ENCODE measurements at places on chromosomes 12 and 14.

- no peak for DNase-seq
These were observed 213.6 kb downstream of the DAD1 start for GRCh38 chr14:22375321-22375930.

DNA sequence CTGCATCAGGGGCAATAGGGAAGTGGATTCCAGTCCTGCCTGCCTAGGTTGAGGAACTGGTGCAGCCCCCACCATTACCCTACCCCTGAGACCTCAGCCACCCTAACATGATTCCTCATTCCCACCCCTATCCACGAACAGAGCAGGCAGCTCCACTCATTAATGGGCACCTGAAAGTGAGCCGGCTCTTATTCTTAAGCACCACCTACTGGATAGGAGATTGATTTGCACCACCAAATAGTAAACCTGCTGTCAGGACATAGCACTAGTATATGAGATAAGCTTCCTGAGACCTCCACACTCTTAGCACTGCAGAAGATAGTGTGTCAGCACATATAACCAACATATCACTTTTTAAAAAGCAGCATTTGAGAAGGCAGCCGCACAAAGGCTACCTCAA lies 573.2 kb downstream of the SOX5 start:
- no peak for DNase-seq

- no peak for DNase-seq
These were observed 1.3 kb upstream of the TCP11L2 start for GRCh38 chr12:106301241-106301610.

- no peak for DNase-seq
These were observed 20.0 kb upstream of the BBS10 start for GRCh38 chr12:76368230-76368629.

DNA sequence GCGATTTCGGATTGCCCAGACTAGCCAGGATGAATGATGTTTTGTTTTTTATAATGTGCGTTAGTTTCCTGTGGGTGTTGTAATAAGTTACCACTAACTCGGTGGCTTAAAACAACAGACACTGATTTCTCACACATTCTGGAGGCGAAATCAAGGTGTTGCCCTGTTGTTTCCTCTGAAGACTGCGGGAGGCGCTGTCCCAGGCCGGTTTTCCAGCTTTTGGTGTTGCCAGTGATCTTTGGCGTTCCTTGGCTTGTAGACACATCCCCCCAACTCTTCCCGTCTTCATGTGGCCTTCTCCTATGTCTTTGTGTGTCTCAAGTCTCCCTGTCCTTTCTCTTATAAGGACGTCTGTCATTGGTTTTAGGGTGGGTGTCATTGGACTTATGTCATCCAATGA lies 267.7 kb downstream of the AACS start:
- no peak for DNase-seq

- DNase-seq, result no peak
These were observed 175.8 kb upstream of the PRMT8 start for GRCh38 chr12:3315201-3315661.

DNA sequence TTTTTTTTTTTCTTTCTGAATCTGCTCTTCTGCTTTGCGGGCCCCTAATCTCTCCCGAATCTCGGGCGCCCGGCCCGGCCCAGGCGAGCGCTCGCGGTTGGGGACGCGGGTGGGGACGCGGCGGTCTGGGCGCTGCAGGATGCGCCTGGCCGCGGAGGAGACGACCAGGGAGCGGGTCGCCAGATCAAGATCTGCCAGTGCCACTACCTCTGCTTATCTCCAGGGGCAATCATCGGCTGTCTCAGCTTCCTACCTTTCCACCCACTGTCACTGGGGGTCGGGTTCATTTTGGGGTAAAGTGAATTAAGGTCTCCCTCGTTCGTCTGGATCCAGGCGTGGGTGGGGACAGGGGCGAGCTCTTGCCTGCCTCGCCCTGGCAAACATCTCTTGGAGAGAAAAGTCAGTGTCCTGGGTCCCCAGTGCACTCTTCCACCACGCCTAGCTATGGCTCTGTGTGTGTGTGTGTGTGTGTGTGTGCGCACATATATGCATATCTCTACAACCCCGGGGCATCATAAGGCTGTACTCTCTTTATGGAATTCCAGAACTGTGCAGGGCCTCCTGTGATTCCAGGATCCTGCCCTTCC lies 422.3 kb downstream of the VRK1 start:
- no peak for DNase-seq

Measured in activated B cell treated with CpG ODN at 0.5 μM for 24 hours (primary cell).